ENCODE measurements at places on chromosomes 16 and 17.
A peak's percentile ranks its signal among the peaks of the same experiment; 100 is the strongest.

DNA sequence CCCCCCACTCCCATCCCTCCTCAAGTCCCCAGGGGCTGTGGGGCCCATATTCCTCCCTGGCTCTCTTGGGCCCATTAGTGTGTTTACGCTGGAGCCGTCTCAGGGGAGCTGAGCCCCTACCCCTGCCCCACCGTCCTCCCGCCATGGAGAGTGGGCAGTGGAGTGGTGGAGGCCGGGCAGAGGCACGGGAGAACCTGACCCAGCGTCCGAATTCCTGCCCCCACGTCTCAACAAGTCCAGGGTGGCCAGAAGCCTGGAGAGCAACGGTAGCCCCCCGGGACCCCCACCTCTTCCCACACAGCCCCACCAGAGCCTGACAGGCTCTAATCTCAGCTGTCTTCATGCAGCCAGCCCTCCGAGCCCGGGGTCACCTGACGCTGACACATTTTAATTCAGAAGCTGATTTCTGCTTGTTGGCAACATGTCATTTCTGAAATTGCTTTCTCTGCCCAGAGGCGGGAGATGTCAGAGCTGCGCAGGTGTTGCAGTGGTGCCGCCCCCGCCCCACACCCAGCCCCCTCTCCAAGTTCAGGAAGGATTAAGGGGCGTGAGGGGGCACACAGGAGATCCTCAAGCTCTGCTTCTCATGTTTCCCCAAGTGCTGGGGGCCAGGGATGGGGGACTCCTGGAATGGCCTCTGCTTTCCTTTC is 32.6 kb downstream of the WNT9B start:
- no peak for DNase-seq

DNA sequence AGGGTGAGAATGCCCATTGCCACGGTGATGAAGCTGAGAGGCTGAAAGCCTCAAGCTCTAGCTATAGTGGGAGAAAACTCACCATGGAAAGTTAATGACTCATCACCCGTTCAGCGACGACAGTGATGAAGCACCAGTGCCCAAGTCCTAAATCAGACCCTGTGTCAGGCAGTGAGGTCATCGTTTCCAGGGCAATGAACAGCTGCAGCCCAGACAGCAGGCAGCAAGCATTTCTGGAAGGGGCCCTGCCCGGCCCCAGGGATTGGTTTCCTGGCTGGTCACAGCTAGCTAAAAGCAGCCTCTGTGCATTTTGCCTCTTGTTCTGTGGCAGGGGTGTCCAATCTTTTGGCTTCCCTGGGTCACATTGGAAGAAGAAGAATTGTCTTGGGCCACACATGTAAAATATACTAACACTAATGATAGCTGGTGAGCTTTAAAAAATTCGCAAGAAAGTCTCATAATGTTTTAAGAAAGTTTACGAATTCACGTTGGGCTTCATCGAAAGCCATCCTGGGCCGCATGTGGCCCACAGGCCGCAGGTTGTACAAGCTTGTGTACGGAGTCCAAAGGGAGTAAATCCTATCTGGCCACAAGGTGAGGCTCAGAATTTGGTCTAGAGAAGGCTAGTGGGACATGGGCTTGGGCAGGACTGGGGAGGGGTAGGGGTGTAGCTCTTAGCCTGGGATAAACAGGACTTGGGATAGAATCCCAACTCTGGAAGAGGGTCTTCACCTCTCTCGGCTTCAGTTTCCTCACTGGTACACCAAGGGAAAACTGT is 40.6 kb downstream of the MIS12 start:
- peak; percentile 71 for DNase-seq

DNA sequence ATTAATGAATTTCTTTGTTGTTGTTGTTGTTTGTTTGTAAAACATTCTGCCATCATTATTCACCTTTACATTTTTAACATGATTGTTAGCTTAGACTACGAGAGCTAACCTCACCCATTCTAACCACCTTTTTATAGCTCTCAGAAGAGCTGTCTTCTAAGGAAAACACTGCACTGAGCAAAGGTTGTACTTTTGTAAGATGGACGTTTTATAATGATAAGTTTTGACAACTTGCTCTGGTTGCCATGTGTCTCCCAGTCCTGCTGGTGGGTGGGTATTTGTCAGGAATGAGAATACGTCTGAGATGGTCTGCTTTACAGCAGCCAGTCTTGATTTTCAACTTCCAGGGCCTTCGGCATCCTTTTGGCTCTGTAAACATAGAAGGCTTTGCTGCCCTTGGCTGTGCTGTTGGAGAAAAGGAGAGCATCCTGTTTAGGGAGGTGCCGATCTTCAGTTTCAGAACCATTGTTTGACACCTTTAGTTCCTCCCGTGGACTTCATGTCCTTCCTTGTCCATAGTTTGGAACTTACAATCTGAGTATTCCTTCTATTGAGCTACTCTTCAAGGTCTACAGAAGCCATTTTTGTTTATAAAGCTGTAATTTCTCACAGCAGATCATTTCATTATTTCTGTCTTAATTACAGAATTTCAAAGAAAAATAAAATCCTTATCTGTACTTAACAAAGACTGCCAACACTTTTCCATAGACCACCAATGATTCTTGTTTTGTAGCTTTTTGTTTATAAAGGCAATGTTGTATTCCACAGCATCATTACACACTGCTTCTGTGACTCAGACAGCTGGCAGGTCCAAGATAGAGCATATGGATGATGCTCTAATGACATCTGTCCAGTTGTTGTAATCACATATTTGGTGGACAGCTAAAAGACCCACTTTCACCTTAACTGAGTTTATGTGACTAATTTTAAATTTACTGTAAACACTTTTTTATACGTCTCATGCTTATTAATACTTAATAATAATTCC is 270.1 kb upstream of the TBX2 start:
- DNase-seq, result no peak

- DNase-seq, result no peak
Observed at GRCh38 chr17:69084911-69085310, 24.2 kb upstream of the ABCA9 start.

- DNase-seq, result no peak
Observed at GRCh38 chr16:14175086-14175485, 104.0 kb downstream of the MRTFB start.

Data from SJSA1 (cell line).